ENCODE measurements at places on chromosomes 1 and 21.

DNA sequence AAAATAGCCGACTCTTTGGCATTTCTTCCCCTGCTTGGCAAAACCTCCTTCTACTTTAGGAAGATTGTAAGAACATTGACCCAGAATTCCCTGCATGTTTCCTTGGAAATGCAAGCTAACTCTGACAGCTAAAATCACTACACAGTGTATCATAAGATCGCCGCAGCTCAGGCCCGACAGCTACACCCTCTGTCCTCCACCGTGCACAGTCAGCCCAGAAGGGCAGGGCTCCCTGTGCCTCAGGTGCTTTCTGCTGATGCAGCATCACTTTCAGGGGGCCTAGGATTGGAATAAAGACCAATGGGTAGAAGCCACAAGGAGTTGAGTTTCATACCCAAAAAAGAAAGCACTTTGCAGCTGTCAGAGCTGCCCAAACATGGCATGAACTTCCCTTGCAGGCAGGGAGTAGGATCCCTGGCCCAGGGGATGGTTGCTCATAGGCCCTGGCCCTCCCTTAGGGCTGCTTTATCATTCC is 145.3 kb downstream of the SEC16B start:
- DNase-seq, result no peak

DNA sequence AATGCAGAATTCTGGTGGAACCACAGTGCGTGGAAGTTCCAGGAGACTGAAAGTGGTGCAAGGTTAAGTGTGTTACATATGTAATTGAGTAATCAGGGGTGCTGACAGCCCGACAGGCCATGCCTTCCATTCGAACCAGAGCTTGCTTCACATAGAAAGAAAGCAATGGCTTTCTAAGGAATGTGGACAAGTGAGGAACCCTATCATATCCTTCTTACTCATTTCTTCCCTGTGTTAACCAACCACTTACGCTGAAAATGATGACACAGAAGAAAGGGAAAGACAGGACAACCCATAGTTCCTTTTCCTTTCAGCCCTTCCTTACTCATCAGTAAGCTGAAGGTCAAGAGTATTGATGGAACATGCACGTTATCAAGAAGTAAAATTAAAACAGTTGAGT is 48.1 kb upstream of the KCNA3 start:
- DNase-seq, result no peak

DNA sequence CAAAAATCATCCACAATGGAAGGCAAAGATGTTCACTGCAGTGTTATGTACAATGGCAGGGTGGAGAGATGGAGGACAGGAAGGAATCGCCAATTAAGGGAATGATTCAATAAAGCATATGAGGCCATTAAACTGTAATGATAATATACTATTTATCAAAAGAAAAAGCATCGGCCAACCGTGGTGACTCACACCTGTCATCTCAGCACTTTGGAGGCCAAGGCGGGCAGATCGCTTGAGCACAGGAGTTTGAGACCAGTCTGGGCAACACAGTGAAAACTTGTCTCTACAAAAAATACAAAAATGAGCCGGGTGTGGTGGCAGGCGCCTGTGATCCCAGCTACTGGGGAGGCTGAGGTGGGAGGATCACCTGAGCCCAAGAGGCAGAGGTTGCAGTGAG is 89.1 kb downstream of the SSBP3 start:
- DNase-seq, result no peak

GRCh38 chr1:212133319-212133718 is 97.8 kb downstream of the DTL start:
- no peak for DNase-seq
